A549 treated with CORT108297 at 1 μM for 4 hours (cell line): ENCODE measurements at places on chromosomes 1 and 21. TPM values are rescaled to one million over a fixed set of nuclear protein-coding genes. Genes with fewer than 3 reads are reported as not detected.

Gene ITGB2
- total RNA-seq, result 0.55 to 0.77 TPM (median 0.66 TPM) in 5 replicates

Gene OR6K3
- total RNA-seq, result not detected in 5 replicates

Gene MIA3
- 17.5 to 25.6 TPM (median 21.1 TPM) in 5 replicates for total RNA-seq

Gene C1QA
- total RNA-seq, result not detected in 5 replicates

Gene FCRL5
- not detected in 5 replicates for total RNA-seq

Gene MPL
- total RNA-seq, result 0.14 TPM in 1 of 5 replicates, not detected in the others

Gene ATP1A4
- not detected in 5 replicates for total RNA-seq

Gene TRPM2
- 7.0 to 11.9 TPM (median 9.0 TPM) in 5 replicates for total RNA-seq

Gene LCE1B
- 0.07 TPM in 1 of 5 replicates, not detected in the others for total RNA-seq

Gene MAP1LC3C
- 0.10 to 0.22 TPM (median 0.18 TPM) in 4 of 5 replicates, not detected in the other for total RNA-seq

Gene MCOLN3
- total RNA-seq, result 3.4 to 4.2 TPM (median 3.7 TPM) in 5 replicates
